Activated CD8-positive, alpha-beta memory T cell treated with anti-CD3 and anti-CD28 coated beads, Interleukin-2, amount 10 ng/mL, durations not matched to agents 7 days and 5 days (primary cell): ENCODE measurements at places on chromosomes 6 and 20. TPM values are rescaled to one million over a fixed set of nuclear protein-coding genes. Genes with fewer than 3 reads are reported as not detected.

Gene CSNK2B
- 236 TPM for total RNA-seq

Gene EFCAB8
- total RNA-seq = 0.30 TPM

Gene PIGT
- 68.0 TPM for total RNA-seq

Gene MAS1
- not detected for total RNA-seq

Gene SLC25A27
- total RNA-seq = 0.35 TPM

Gene PBOV1
- total RNA-seq = not detected

Gene LMBRD1
- 18.3 TPM for total RNA-seq

Gene GJA1
- total RNA-seq = not detected

Gene BANF2
- total RNA-seq = not detected

Gene TMEM170B
- total RNA-seq = 0.70 TPM

Gene TAPBP
- 235 TPM for total RNA-seq

Gene FRK
- 0.12 TPM for total RNA-seq

Gene CFAP206
- not detected for total RNA-seq

Gene ARG1
- total RNA-seq = not detected

Gene RSPO3
- total RNA-seq = not detected

Gene RFX6
- not detected for total RNA-seq

Gene RAET1L
- total RNA-seq = not detected

Gene CCDC28A
- 17.4 TPM for total RNA-seq

Gene UBD
- total RNA-seq = 1.6 TPM

Gene EYA4
- not detected for total RNA-seq

Gene TGM3
- not detected for total RNA-seq

Gene APCDD1L
- total RNA-seq = not detected

Gene SMPD2
- 14.6 TPM for total RNA-seq

Gene SPEF1
- 0.18 TPM for total RNA-seq

Gene SUMO4
- total RNA-seq = 7.4 TPM

Gene TRAM2
- total RNA-seq = 2.8 TPM

Gene MEA1
- total RNA-seq = 75.2 TPM

Gene POPDC3
- not detected for total RNA-seq

Gene BPI
- total RNA-seq = not detected

Gene EEF1A2
- not detected for total RNA-seq

Gene TRIM38
- 19.0 TPM for total RNA-seq

Gene TBX18
- total RNA-seq = not detected

Gene HCRTR2
- not detected for total RNA-seq

Gene ZC3H12D
- 37.5 TPM for total RNA-seq

Gene TRIM39
- 13.6 TPM for total RNA-seq

Gene TP53TG5
- total RNA-seq = not detected

Gene MYMX
- not detected for total RNA-seq

Gene EDN1
- not detected for total RNA-seq
